ENCODE measurements at places on chromosomes 5 and 9.

- no peak for DNase-seq
Observed at GRCh38 chr5:149238540-149238939, 33.1 kb upstream of the AFAP1L1 start.

- no peak for DNase-seq
Observed at GRCh38 chr5:40798801-40799210, 632 bp upstream of the PRKAA1 start.

GRCh38 chr9:107541523-107541922 lies 52.0 kb upstream of the KLF4 start:
- DNase-seq: no peak

GRCh38 chr5:65946198-65946745 lies 19.9 kb downstream of the ERBIN start:
- no peak for DNase-seq

DNA sequence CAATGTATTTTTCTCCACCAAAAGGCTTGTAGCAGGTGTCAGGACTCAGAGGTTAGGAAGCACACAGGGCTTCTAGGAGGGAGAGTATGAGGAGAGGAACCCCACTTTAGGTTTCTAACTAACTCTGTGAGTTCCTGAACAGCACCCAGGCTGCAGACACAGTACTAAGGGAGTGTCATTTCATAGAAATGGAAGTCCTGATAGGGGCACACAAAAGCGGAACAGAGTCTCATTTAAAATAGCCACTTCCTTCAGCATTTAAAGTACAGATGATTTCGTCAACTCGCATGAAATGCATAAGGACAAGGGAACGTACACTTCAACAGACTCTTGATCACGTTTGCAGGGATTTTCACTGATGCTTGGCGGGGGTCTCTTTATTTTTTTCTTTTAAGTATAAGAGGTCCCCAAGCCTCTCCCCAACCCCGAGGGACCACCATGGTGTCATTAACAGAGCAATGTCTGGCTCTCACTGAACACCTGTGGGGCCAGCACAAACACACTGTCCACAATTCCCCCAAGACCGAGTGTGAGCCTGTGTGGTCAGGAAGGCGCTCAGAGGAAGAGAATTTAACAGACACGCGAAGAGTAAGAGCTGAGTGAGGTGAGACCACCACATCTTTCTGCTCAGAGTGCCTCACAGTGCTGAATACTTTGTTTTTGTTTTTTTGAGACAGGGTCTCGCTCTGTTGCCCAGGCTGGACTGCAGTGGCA lies 82.3 kb downstream of the SECISBP2 start:
- no peak for DNase-seq

DNA sequence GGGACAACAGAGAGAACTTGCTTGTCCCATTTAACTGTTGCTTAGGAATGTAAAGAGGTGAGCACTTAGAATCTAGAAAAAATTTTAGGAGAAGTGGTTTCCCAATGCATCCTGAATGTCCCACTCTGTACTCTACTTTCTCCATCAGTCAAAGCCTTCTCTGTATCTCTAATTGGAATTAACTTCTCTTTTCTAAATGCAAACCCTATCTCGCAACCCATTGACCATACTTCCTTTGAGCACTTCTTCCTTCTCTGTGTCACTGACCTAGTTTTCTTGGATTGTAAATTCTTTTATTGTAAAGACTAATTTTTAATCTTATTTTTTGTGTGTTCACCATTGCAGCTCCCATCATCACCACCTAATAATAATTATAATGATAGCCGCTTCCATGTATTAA lies 33.3 kb downstream of the ADRB2 start:
- no peak for DNase-seq

GRCh38 chr9:106799152-106799551 lies 63.8 kb upstream of the ZNF462 start:
- no peak for DNase-seq

GRCh38 chr9:109448223-109448622 lies 49.9 kb downstream of the PTPN3 start:
- DNase-seq: no peak

GRCh38 chr5:10376544-10376943 lies 23.0 kb downstream of the MARCHF6 start:
- DNase-seq: no peak

GRCh38 chr9:5593904-5594303 lies 35.0 kb upstream of the RIC1 start:
- DNase-seq: no peak

DNA sequence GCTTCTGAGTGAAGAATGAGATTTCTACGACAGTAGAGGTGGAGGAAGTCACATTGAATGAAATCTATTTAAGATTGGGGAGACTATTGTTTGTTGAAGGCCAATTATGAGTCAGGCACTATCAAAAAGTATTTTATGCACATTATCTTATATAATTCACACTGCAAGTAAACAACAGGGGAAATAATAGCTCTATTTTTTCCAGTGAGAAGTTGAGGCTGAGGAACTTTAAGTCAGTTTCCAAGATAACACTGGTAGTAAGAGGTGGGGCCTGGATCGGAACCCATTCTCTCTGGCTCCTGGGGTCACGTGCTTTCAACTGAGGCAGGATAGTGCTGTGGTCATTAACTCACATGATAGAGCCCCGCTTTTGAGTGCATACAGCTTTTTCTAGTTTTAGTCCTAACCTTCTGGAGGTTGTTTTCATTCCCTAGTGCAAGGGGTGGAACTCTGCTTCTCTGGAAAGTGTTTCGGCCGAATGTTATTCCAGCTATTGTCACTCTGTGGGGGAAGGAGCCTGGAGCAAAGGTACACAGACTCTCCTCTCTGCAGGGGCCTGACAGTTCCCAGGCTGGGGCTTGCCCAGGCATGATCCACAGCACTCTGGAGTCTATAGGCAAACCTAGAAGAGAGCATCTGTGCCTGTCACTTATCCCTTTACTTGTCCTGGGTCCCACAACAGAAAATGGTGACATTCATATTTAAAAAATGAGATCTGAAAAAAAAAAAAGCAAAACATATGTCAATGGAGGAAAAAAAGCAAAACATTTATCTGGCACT lies 352.4 kb upstream of the ACTBL2 start:
- peak; percentile 43 for DNase-seq

GRCh38 chr5:132762246-132763000 lies 14.6 kb downstream of the SEPTIN8 start:
- DNase-seq: no peak

Measured in NT2/D1 (cell line).